Karpas-422 (cell line): ENCODE measurements at places on chromosomes 2 and 18. TPM values are rescaled to one million over a fixed set of nuclear protein-coding genes. Genes with fewer than 3 reads are reported as not detected.

Gene ASB18
- total RNA-seq = not detected in 2 replicates

Gene HSPE1
- total RNA-seq = 132 and 192 TPM in 2 replicates

Gene KCNG2
- not detected in 2 replicates for total RNA-seq

Gene SKOR2
- not detected in 2 replicates for total RNA-seq

Gene C2orf92
- 5.2 and 5.9 TPM in 2 replicates for total RNA-seq

Gene BAZ2B
- 1.1 and 2.2 TPM in 2 replicates for total RNA-seq

Gene SKA1
- total RNA-seq = 20.3 and 28.8 TPM in 2 replicates

Gene ZNF396
- 1.0 and 1.4 TPM in 2 replicates for total RNA-seq

Gene CPLX4
- total RNA-seq = not detected in 2 replicates

DNA sequence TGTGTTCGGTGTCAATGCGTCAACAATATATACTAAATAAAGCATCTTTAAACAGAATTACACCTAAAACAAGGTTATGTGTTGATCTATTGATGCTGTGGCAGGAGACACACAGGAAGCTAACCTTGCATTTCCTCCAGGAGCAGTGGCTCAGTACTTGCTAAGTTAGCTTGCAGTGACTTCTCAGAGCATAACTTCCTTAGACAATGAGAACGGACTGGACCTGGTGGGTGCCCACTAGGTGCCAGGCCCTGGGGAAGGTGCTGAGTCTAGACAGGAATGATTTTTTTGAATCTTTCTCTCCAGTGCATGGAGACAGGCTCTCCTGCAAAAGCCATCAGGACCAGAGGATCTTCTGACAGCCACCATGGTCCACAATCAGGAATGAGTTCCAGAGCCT lies 73.8 kb upstream of the MGAT4A start:
- DNase-seq = no peak

DNA sequence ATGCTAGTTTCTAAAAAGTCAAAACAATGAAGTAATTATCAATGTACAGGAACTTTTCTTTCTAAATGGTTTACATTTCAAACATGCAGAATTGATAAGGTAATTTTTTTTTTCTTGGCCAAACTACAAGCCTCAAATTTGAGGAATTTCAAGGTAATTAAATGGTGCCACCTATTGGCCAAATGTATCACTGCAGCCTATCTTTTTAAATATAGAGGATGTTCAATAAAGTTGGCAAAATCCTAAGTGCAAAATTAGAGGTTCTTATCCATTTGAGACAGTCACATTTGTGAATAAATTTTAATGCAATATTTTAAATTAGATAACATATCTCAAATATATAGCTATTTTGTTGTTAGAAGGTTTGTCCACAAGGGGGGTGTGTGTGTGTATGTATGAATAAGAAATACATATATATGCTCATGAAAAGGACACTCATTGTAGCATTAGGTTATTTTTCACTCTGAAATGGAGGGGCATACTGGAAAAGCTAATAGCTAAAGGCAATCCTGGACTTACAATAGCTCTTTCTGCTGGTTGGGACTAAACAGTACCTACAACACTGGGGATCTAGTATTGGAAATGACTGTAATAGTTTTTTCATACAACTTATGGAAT lies 26.2 kb downstream of the MMADHC start:
- DNase-seq = peak; percentile 77

DNA sequence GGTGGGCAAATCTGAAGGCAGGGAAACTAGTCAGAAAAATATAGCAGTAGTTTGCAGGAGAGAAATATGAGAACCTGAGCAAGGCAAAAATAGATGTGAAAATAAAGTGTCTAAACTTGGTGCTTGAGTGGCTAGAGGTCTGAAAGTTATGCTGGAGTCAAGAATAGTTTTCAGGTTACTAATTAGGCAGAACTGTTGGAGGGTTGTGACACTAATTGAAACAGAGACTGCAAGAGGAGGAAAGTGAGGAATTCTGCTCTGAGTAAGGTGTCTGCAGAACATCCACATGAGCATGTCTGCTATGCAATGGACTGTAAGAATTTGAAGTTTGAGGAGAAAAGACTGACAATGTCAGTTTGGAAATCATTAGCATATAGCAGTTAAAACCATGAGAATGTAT lies 444.0 kb upstream of the LRRTM1 start:
- no peak for DNase-seq

DNA sequence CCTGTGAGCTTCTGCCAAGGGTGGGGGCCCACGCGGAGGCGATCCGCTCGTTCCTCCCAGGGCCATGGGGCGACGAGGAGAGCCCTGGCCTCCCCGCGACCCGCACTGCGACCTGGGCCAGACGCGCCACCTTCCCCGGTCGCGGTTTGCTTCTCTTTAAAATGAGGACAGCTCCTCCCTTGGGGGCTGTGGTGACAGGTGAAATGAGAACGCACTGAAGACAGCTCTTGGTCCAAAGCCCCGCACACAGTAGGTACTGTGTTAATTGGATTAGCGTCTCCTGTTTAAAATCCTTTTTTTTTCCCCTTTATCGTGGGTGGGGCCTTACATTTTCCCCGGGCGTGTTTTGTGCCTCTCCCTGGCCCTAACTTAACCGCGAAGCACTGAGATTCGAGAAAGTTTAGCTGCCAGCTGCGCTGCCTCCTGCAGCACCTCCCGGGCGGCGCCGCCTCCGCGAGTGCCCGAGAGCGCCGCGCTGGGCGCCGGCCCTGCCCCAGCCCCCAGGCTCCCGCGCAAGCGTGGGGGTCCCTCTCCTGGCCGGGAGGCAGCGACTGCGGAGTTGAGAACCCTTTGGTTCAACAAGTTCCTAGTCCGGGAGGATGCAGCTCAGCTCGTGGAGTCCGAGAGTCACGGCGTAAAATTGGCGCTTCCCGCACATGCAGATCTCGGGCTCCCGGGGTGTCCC lies 1.1 kb downstream of the HPCAL1 start:
- no peak for DNase-seq

- DNase-seq = no peak
These were observed 7.5 kb upstream of the CCDC93 start for GRCh38 chr2:118021356-118021755.

- no peak for DNase-seq
These were observed 95.1 kb downstream of the CRIM1 start for GRCh38 chr2:36450466-36451196.

GRCh38 chr18:51478908-51479307 lies 281.4 kb upstream of the MEX3C start:
- DNase-seq = no peak

- DNase-seq = peak; percentile 91
These were observed 135.0 kb downstream of the TGIF1 start for GRCh38 chr18:3584897-3585460.

- DNase-seq = peak; percentile 72
These were observed 108.2 kb upstream of the CAPN13 start for GRCh38 chr2:30915486-30915885.

GRCh38 chr2:31037058-31037457 lies 101.2 kb downstream of the GALNT14 start:
- DNase-seq = peak; percentile 44

GRCh38 chr18:13558124-13558523 lies 168.2 kb downstream of the FAM210A start:
- peak; percentile 92 for DNase-seq
